ENCODE measurements at places on chromosomes 11 and 22. TPM values are rescaled to one million over a fixed set of nuclear protein-coding genes. Genes with fewer than 3 reads are reported as not detected.

The CRYBA4 gene
- polyA plus RNA-seq = not detected

The EMID1 gene
- polyA plus RNA-seq = 131 TPM

The KRTAP5-10 gene
- polyA plus RNA-seq = 0.07 TPM

The C1QTNF4 gene
- 1.4 TPM for polyA plus RNA-seq

The BUD13 gene
- polyA plus RNA-seq = 21.6 TPM

The BAD gene
- polyA plus RNA-seq = 84.5 TPM

The LSP1 gene
- polyA plus RNA-seq = 27.1 TPM

DNA sequence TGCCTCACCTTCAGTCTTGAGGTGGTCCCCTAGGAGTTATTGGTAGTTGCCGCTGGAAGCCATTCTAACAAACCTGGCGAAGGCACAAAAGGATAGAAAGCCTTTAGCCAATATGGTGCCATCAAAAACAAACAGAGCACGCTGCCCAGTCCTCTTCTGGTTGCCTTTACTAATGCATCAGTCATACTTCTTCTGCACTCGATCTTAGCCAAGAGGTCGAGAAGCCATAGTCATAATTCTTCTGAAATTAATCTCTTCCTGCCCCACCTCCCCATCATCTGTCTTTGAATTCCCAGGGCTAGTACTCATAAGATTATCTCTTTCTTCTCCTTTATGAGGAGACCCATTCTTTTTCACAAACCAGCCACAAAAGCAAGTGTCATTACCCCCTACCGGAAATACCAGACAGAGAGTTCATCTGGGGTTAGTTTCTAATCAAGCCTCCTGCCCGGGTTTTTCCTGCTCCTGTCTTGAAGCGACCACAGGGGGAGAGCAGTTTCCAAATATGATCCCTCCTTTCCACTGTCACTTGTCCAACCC is 21.4 kb upstream of the EHF start:
- DNase-seq = peak; percentile 35

- peak; percentile 68 for DNase-seq
Observed at GRCh38 chr11:44766112-44766971, 39.6 kb downstream of the TSPAN18 start.

- no peak for DNase-seq
Observed at GRCh38 chr11:64741375-64742086, 2.4 kb downstream of the RASGRP2 start.

GRCh38 chr22:28992565-28993356 is 68.9 kb downstream of the C22orf31 start:
- DNase-seq = no peak

- DNase-seq = no peak
Observed at GRCh38 chr11:46895821-46896220, 22.5 kb downstream of the LRP4 start.

- DNase-seq = no peak
Observed at GRCh38 chr11:8963569-8964323, 496 bp downstream of the TMEM9B start.

DNA sequence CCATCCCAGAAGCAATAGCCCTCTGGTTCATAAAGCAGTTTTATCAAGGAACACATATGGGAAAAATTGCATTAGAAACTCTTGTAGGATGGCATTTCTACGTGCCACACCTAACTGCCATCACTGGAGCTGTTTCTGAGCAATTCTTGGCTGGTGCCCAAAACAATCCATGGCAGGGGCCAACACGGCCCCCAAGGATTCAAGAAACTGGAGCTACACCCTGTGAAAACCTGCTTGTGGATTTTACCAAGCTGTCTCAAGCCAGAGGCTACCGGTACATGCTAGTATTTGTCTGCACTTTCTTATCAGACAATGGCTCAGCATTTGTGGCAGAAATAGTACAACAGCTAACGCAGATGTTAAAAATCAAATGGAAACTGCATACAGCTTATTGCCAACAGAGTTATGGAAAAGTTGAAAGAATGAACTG is 42.4 kb upstream of the GLYAT start:
- DNase-seq = no peak

DNA sequence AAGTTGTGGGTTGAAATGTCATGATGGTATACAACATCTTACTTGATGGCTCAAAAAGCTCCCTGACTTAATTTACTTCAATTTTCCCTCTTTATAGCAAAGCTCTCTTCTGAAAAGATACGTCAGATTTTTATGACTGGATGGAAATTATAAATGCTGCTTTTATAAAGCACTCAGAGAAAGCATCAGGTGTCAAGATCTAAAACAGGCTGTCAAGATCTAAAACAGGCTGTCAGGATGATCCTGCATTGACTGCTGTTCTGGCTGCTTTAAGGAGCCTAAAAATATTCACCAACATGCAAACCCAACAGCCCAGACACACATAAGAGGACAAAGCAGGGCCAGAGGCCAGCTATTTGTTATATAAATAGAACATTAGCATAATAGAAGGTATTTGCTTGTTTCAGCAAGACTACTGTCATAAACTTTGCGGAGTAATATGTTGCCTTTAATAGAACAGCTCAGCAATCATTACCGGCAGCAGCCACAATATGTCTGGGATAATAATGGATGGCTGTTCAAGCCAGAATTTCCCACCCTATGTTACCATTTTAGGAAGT is 77.3 kb upstream of the ANO5 start:
- DNase-seq = no peak

DNA sequence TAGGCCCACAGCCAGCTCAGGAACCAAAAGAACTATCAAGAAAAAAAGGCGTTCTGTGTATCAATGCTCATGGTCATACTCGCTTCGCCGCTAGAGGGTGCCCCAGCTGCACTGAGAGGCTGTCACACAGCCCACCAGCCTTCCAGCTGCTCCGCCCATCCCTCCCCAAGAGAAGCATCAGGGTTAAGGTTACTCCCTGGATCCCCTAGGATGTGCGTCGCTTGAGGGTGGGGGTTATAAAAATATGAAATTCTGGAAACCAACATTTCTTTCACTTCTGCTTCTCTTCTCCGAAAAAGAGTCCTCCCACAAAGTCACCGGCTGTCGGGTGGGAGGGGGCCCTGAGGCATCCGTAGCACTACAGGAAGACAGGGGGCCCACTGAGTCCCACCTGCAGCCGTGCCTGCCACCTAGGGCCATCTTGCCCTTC is 1.7 kb downstream of the CBX6 start:
- DNase-seq = peak; percentile 89

- DNase-seq = no peak
Observed at GRCh38 chr11:109998921-109999320, 94.3 kb upstream of the ZC3H12C start.

GRCh38 chr11:64535811-64536210 is 55.2 kb upstream of the SLC22A12 start:
- DNase-seq = no peak

DNA sequence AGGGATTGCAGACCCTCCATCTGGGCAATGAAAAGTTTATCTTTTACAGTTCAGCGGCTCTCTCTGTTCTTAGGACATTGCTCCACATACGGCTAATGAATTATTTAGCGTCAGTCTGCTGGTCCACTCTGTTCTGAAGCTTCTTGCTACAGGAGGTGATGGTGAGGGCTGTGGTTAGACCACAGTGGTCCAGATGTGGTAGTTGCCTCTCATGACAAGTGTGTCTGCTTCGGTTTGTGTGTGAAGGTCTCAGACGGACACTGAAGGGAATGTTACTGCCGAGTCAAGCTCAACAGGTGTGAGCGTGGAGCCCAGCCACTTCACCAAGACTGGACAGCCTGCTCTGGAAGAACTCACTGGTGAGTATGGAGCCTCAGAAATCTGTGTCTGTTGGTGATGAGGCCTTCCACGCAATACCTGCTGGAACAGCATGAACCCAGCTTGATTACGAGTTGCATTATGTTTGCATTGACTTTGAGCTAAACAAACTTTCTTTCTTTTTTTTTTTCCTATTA is 220.8 kb downstream of the DBX1 start:
- no peak for DNase-seq

DNA sequence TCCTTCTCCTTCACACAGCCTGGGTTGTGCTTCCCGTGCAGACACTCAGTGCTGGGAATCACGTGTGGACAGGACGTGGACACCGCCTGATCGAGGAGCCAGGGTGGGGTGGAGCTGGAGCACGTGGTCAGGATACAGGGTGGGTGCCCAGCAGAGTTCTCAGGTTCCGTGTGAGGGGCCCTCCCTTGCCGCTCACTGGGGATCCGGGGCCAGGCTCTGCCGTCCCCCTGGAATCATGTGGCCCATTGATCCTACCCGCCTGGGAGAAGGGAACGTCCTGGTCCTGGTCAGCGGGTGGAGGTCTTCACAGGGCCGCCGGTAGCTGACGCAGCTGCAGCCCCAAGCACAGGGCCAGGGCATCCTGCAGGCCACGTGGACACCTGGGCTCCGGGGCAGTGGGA is 397.7 kb downstream of the TBC1D22A start:
- no peak for DNase-seq

DNA sequence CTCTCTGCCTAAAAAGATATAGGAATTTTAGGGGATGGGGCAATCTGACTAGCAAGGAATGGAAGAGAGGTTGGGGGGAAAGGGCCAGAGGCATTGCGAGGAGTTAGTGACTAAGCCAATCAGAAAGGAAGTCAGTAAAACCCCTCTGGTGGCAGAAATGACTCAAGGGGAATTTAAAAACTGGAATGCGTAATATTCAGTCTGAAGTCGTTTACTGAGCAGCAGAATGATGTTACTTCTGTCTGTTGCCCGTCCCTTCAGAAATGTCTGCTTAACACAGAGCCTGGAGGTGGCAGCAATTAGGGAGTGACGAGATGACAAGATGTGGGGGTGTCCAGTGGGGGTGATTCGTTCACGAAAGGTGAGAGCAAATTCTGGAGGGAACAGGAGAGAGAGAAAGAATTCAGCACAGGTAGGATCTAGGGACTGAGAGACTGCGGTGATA is 107.7 kb upstream of the CLMP start:
- DNase-seq = no peak

DNA sequence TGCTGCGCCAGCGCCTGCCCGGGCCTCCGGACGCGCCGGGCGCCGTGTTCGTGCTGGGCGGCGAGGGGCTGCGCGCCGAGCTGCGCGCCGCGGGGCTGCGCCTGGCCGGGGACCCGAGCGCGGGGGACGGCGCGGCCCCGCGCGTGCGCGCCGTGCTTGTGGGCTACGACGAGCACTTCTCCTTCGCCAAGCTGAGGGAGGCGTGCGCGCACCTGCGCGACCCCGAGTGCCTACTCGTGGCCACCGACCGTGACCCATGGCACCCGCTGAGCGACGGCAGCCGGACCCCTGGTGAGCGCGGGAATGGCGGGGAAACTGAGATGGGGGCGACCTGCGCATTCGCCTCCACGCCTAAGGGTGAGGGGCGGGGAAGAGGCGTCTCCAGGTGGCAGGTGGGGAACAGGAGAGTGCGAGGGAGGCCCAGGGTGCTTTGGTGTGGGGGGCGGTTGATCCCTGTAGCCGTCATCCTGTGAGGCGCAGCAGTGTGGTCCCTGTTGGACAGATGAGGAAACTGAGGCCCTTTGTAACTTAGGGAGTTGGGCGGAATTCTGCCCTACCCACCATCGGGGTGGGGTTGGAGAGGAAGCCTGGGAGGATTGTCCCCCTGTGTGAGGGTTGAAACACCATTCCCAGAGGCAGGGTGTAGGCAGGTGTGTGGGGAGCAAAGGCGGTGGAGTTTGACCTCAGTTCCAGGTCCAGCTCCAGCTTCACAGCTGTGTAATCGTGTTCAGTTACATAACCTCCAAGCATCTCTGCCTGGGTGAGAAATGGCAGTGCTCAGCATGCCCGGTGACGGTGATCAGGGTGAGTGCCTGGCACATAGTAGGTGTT is 758 bp downstream of the PDXP start:
- DNase-seq = peak; percentile 96

DNA sequence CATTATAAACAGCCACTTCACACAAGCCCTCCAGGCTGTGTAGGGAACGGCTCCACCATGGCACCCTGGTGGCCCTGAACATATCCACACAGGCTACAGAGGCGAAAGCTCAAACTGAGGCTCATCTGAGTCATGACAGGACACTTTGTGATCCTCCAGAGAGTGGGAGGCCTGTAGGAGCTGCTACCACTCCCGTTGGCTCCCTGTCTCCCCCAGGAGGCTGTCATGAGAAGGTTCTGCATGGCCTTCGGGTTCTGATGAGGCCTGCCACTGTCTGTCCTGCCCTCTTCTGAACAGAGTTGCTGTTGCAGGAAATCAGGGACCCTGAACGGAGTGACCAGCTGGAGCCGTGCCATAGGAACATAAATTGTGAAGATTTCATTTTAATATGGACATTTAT is 23.8 kb upstream of the ALDH3B2 start:
- no peak for DNase-seq

GRCh38 chr11:96185220-96185768 is 157.7 kb downstream of the MAML2 start:
- DNase-seq = no peak

DNA sequence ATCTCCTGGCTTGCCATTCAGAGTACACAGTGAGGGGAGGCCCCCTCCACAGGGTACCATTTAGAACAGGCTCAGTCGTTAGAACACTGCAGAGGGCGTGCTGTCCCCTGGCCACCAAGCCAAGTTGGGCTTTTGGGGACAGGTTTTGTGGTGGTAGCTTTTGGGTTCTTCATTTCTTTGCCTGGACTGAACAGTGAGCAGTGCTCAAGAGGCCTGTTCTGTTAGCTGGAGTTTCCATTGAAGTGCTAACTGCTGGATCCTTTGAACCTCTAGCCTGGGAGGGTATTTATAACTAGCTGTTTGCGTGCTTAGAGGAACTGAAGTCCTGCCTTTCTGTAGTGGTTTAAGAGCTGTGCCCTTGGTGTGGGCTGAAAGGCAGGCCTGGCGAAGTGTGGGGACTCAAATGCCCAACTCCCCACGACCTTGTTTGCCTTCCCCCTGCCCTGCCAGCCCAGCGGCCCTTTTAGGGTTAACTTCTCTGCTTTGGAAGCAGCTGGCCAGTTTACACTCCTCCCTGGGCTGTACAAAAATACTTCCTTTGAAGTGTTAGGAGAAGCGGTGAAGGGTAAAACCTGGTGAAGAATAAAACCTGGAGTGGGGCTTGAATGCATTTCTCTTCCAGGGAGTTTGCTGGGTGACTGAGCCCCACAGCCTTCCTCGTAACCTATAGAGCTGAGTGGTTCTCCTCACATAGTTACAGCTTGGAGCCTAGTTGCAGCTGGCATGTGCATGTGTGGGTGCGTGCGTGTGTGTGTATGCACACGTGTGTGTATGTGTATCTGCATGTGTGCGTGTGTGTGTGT is 34.6 kb downstream of the ZNRF3 start:
- DNase-seq = peak; percentile 64
